ENCODE measurements at places on chromosomes 5 and 9. TPM values are rescaled to one million over a fixed set of nuclear protein-coding genes. Genes with fewer than 3 reads are reported as not detected.

GRCh38 chr9:80163889-80164288 is 592.1 kb downstream of the TLE4 start:
- DNase-seq, result no peak

GRCh38 chr5:113663879-113664541 is 150.5 kb downstream of the YTHDC2 start:
- no peak for DNase-seq

DNA sequence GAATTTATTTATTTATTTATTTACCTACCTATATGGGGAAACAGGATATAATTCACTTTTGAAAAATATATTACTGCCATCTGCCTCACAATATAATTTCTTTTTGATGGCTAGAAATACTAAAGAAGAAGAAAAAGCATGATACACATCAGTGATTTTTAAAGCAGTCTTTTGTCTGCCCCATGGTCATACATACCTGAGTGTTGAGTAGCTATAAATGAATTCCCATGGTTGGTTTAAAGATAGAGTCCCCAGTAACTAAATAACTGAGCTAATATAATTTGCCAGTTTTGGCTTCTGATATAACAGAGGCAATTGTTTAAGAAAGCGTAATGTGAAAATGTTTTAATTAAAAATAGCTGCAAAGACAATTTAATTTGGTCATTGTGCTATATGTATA is 447.8 kb downstream of the PDE4D start:
- no peak for DNase-seq

- peak; percentile 46 for DNase-seq
Observed at GRCh38 chr9:119289740-119290433, 79.3 kb downstream of the BRINP1 start.

DNA sequence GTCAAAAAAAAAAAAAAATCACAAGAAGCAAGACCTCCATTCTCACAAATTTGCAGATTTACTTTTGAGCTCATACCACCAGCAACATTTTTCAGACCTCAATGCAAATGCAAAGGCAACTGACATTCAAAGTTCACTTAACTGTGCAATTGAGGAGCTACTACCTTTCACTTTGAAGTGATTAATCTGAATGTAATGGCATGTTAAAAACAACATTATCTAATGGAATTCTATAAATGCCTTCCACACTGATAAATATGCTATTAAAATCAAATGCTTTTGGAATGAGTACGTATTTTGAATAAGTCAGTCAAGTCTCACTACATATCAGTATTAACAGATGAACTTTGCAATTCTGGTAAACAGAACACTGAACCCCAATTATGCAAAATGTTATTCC is 32.3 kb downstream of the UBQLN1 start:
- no peak for DNase-seq

GRCh38 chr5:91297994-91298393 is 85.1 kb downstream of the ARRDC3 start:
- DNase-seq, result no peak

DNA sequence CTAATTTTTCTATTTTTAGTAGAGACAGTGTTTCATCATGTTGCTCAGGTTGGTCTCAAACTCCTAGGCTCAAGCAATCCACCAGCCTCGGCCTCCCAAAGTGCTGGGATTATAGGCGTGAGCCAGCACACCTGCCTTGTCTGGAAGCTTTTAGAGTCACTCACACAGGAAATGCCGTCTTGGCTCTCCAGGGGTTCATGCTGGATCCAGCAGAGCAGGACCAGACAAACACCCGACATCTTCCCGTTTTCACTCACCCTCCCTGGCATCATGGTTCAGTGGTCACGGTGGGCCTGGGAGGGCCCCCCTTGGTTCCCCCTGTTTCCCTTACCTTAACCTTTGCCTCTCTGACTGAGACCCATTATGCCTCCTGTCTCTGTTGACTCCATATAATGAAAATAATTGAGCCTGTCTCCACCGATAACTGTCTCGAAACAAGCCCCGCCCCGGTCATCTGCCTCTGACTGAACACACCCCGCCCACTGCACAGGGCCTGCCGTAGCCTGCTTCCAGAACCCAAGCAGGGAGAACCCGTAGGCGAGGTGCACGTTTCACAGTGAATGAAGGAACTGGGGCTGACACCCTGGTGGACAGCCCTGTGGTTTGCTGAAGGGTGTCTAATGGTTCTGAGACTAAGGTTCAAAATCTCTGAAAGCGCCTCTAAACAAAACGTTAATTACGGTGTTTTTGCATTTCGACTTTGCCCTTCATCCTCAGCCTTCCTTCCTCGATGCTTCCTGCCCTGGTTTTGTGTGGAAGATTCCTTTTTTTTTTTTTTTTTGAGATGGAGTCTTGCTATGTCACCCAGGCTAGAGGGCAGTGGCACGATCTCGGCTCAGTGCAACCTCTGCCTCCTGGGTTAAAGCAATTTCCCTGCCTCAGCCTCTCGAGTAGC is 39.7 kb upstream of the SPRY4 start:
- no peak for DNase-seq

DNA sequence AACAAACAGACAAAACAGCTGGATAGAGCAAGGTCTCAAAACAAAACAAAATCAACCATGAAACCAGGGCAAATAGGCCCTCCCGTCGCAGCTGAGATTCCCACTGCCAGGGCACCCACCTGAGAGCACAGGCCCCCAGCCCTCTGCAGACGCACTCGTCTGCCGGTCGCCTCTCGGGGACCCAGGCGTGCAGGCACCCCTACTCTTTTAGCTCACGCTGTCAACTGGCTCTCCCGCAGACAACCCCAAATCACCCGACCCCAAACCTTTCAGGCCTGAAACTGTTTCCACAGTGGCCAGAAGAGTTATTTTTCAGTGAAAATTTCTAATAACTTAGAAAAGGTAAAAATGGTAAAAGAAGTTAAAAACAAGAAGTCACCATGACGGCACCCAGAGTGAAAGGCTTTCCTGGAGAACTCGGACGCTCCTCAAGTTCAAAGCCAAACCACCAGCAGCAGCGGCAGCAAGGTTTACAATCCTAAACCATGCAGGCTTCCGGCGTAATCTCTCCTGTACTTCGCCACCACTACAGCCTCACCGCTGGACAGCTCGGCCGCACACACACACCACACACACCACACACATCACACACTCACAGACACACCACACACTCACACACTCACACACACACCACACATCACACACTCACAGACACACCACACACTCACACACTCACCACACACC is 1.9 kb upstream of the UBE2QL1 start:
- DNase-seq, result no peak

DNA sequence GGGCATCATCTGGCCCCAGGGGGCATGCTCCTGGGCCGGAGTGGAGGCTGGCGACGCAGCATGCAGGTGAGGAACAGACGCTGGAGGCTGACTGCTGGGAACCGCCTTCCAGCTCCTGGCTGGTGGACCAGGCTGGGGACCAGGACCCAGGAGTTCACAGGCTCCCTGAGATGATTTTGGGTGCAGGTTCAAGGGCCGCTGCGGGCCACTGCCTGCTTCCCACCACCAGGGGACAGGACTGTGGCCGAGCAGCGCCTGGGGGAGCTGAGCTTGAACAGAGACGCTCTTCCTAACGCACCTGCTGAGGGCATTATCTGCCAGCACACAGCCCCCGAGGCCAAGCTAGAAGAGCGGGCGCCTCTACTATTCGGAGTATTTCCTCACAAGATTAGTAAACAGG is 132.1 kb upstream of the RAPGEF1 start:
- DNase-seq, result no peak

DNA sequence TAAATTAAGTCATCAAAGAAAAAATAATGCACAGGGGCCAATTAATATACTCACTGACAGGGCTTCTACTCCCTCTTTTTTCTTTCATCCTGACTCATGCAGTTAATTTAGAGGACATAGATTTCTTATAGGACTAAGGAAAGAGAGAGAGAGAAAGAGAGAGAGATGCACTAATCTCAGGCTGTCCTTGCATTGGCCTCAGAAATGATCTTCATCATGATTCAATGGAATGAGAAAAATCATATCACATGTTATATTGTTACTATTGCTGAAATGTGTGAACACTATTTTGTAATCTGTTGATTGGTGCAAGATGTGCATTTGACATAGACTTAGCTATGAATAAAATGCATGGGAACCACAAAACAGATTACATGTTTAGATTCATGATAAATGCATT is 608.3 kb upstream of the NUDT12 start:
- DNase-seq, result no peak

GRCh38 chr9:14769230-14769571 is 46.7 kb upstream of the CER1 start:
- DNase-seq, result no peak

Gene CMBL
- 119 TPM for polyA plus RNA-seq

Gene KIF12
- polyA plus RNA-seq, result 0.13 TPM

Data from forelimb muscle (tissue), 1 donor.